Germinal center (tissue), 1 donor: ENCODE measurements at places on chromosomes 2 and 18.

GRCh38 chr2:11787991-11788390, 41.6 kb downstream of the LPIN1 start:
- no peak for DNase-seq

- peak; percentile 48 for DNase-seq
These were observed 107.4 kb upstream of the ID2 start for GRCh38 chr2:8574196-8575037.

GRCh38 chr18:61448316-61448715, 115.1 kb downstream of the CDH20 start:
- DNase-seq = peak; percentile 43

GRCh38 chr18:36396190-36396589, 98.7 kb downstream of the FHOD3 start:
- no peak for DNase-seq

- DNase-seq = no peak
These were observed 46.2 kb upstream of the SERPINE2 start for GRCh38 chr2:224085246-224085645.

- no peak for DNase-seq
These were observed 217.3 kb upstream of the ATP5MC3 start for GRCh38 chr2:175398848-175399247.

DNA sequence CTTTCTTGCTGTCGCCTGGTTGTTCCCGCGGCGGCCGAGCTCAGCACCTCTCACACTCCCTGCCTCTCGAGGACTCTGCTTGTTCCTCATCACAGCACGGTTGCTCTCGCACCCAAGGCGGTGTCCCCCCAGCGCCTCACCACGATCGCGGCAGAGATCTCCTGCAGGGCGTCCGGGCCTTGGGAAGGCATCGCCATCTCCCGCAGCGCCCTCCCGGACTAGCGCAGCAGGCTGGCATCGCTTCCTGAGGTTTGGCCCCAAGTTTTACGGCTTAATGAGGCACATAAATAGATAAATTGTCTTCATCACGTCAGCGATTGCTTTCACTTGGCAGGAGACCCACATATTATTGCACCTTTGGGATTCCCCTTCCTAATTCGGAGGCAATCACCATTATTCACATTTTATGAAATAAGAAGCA, 125.4 kb downstream of the RGPD3 start:
- DNase-seq = no peak

- DNase-seq = no peak
These were observed 104.7 kb downstream of the TSN start for GRCh38 chr2:121860033-121860757.

- DNase-seq = no peak
These were observed 187.1 kb downstream of the GULP1 start for GRCh38 chr2:188478724-188479123.

- DNase-seq = no peak
These were observed 56.0 kb downstream of the ARHGAP25 start for GRCh38 chr2:68790600-68790999.

DNA sequence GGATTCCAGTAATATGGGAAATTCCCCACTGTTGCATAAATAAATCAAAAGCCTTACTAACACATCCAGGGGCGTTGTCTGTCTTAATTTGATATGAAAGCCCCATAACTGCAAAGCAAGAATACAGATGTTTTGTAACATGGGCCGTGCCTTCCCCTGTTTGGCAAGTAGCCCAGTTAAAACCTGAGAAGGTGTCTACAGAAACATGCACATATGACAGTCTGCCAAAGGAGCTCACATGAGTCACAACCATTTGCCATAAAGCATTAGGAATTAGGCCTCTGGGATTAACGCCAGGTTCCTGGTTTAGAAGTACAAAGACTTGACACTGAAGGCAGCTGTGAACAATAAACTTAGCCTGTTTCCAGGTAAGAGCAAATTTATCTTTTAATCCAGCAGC, 43.1 kb upstream of the LONRF2 start:
- DNase-seq = no peak

DNA sequence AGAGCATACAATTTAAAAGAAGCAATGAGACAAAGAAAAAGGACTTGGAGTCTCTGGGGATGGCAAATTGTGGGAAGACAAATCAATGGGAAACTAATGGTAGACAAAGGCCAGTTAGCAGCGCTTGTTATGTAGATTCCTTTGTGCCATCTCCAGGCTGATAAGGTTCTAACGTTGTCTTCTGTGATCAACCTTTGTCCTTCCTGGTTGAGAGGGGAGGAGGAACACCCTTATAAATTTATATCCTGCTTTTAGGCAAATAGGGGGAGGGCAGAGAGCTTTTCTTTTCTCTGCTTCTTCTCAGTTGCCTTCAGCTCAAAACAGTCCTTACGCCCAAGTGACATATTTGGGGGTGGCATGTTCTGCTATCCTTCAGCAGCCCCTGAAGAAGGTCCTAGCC, 89.8 kb downstream of the STPG4 start:
- no peak for DNase-seq

DNA sequence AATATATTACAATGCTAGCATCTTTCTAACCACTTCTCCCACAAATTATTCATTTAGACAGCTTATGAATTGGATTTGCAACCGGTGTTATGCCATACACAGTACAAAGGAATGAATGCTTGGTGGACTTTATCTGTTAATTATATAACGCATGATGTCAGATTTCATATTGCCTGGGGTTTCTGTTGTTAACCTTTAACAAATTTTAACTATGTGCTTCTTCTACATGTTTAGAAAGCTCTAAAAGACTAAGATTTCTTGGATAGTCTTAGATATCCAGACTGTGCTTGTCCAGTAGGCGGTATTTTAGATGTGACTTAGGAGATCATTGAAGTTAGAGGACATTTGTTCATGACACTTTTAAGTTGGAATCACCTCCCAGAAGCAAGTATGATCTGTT, 976.3 kb downstream of the TMEM182 start:
- no peak for DNase-seq

- DNase-seq = no peak
These were observed 295.6 kb downstream of the ZNF385B start for GRCh38 chr2:179565807-179566206.

GRCh38 chr2:20168048-20168726, 56.7 kb downstream of the SDC1 start:
- no peak for DNase-seq

DNA sequence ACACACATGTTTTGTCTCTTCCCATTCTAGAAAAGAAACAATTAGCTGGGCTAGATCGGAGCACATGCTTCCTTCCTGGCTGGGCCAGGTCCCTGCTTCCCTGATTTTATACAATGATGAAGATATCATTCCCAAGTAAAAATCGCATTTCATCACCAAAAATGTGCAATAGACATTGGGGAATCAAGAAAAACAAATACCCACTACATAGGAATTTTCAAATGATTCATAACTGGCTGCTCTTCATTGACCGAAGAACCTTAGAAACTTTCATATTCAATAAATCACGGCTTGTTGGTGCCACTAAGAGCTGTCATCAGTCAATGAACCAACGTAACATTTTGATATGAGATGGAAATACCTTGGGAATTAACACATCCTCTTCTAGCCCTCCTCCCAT, 373.6 kb upstream of the TRIB2 start:
- no peak for DNase-seq

DNA sequence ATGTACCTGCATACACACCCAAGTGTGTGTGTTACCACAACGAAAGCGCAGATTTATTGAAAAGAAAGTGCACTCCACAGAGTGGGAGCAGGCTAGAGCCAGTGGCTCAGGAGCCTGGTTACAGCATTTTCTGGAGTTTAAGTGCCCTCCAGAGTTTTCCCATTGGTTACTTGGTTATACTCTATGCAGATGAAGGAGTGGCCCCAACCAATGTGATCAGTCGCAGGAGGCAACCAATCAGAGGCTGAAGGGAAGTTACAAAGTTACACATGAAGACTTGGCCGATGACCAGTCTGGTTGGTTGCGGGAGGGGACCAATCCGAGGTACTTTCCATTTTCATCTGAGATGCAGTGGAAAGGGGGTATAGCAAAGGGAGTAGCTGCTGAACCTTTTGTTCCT, 13.5 kb upstream of the PRLH start:
- DNase-seq = no peak

- DNase-seq = no peak
These were observed 87.7 kb upstream of the LYPD1 start for GRCh38 chr2:132757676-132758075.

GRCh38 chr2:219713110-219713509, 85.7 kb downstream of the SLC4A3 start:
- DNase-seq = no peak

- DNase-seq = no peak
These were observed 462.6 kb upstream of the TMEFF2 start for GRCh38 chr2:192657362-192657761.

- DNase-seq = no peak
These were observed 245.8 kb downstream of the PAX3 start for GRCh38 chr2:222052934-222053367.

DNA sequence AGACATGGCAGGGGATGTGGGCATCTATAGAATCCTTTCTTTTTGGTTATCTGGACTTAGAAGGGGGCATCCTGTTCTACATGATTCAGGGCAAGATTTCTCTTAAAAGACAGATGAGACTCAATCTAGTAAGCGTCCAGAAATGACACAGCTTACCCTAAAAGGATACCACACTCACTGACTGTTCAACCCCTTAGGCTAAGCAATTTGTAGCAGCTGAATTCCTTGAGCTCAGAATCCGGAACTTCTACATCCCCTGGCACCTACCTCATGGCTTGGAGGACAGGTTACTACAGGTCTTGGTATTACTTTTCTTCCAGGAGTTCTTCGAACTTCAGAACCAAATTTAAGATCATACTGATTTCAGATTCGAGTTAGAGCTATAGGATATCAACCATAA, 138.4 kb downstream of the LAMA3 start:
- DNase-seq = no peak

- DNase-seq = no peak
These were observed 470.0 kb upstream of the GCFC2 start for GRCh38 chr2:76180676-76181075.

DNA sequence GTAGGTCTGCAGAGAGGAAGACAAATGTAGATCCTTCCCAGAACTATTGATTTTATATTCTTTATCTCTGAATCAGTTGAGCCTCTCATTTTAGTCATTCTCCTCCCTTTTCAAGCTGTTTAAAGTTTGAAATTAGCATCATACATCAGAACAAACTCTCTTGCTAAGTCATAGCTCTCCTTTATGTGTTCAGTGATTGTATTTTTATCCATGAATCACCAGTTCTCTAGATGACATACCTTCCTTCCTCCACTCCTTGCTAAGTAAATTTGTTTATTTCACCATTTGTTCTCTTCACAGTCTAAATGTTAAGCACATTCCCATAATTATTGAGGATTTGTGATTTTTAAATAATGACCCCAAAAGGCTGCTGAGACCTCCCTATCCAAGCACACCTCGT, 63.5 kb upstream of the RAPGEF4 start:
- no peak for DNase-seq

GRCh38 chr2:113711851-113712250, 44.6 kb downstream of the SLC35F5 start:
- DNase-seq = no peak

GRCh38 chr2:158817588-158817987, 22.5 kb downstream of the DAPL1 start:
- DNase-seq = no peak

DNA sequence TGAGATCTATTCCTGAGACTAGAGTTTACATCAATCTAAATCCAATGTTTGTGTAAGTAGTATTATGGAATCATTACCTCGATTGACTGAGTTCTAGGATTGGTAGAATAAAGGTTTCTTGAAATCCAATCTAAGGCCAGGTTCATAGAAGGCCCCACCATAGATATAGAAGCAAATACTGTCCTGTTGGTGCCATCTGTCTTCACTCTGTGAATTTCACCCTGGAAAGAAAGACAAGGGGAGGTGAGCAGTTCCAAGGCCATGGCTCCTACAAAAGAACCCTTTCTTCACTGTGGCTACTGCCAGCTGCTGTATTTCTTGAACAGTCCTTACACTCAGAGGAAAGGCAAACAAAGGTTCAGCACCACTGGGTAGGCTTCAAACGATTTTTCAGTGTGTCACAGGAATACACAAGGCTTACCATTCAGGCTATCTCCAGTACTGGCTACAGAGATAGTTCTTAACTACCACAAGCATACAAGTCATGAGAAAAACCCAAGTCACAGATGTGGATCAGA, 137.0 kb downstream of the LRP2 start:
- no peak for DNase-seq

GRCh38 chr2:121839584-121839983, 84.1 kb downstream of the TSN start:
- DNase-seq = no peak

- no peak for DNase-seq
These were observed 239.8 kb downstream of the XIRP2 start for GRCh38 chr2:167128130-167128529.

- DNase-seq = no peak
These were observed 68.0 kb downstream of the FAM124B start for GRCh38 chr2:224333726-224334482.

DNA sequence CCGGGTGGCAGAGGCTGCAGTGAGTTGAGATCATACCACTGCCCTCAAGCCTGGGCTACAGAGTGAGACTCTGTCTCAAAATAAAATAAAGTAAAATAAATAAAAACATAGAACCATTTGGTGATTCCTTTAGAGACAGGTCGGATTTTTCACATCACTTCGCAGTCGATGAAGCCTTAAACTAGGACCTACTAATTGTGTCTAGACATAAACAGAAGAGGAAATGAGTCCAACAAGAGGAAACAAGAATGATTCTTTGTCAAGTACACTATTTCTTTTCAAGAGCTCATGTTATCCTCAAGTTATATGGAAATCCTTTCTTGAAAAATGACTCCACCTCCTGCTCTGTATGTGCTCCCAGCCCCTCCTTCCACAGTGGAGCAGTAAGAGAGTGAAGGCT, 758.9 kb downstream of the DPP10 start:
- DNase-seq = no peak

DNA sequence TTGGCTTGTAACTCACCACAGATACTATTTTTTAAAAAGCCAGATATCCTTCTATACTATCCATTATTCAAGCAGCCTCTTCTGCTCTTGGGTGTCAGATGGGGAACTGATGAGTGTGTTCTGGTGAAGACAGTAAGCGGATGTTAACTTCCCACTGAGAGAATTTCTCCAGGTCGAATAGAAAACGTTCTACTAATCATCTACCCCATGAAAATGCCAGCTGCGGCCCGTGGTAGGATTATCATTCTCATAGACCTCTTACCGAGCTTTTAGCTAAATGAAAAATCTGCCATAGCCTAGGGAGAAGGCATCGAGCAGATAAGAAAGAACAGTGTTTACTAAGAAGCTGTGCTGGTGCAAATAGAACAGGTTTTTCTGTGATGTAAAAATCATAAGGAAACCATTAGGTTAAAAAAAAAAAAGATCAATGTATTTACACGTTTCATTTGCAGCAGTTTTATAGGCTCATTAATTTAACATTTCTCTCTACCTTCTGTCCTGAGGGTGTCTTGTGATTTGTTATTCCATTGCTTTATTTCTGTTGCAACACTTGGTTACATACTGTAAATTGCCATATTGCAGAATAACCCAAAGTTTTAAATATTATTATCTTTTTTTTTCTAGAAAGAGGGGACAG, 1521.5 kb upstream of the ZEB2 start:
- no peak for DNase-seq
